ENCODE measurements at places on chromosomes 4 and X.

- ATAC-seq, result no peak
Measured at GRCh38 chrX:2395261-2395992, 105.3 kb downstream of the DHRSX start.

DNA sequence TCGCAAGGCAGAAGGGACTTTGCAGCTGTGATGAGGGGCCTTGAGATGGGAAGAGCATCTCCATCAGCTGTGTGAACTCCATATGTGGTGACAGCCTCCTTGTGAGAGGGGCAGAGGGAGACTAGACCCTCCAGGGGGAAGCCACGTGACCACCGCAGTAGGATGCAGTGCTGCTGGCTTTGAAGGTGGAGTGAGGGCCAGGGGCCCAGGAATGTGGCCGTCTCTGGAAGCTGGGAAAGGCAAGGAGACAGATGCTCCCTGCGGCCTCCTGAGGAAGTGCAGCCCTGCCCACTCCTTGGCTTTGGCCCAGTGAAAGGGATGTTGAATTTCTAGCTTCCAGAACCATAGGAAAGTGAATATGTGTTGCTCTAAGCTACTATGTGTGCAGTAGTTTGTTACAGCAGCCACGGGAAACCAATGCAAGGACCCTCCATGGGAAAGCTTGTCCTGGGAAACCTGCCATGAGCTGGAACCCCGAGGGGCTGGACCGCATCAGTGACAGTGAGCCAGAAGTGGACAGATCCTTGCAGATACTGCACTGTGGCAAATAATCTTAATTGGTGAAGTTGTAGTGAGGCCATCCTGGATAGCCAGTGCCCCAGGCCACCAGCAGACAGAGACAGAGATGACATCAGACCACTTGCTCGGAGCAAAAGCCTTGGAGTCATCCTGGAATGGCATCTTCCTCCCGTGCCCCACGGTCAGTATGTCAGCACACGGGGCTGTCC, 35.4 kb upstream of the SORCS2 start:
- no peak for ATAC-seq

- ATAC-seq, result no peak
Measured at GRCh38 chr4:74549936-74550335, 105.0 kb downstream of the AREG start.

DNA sequence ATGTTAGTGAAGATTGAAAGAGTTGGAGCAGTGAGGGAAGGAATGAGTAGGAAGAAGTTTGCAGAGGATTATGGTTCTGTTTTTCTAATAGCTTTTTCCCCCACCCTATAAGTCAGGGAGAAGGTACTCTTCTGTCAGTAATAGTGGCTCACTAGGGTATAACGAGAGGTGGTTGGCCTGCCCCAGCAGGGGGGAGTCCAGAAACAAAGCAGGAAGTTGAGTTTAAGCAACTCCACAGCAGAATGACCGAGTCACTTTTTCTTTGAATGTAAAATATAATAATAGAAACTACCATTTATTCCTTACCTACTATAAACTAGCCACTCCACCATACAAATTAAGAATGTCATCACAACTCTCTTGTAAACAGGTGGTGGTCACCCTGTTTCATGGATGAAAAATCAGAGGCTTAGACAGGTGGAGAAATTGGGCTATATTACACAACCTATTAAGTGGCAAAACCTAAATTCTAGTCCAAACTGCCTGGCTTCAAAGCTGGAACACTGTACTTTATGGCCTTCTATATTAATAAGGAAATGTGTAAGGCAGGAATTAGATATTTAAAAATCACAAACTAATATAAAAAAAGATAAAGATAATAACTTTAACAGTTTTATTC, 21.9 kb downstream of the AP1AR start:
- ATAC-seq, result no peak

- peak; percentile 74 for ATAC-seq
Measured at GRCh38 chrX:129779747-129780146, at the start of gene SASH3. Gene SASH3 (plus strand): TSS chrX:129779949. CDS start chrX:129780098, 149 bp downstream.

DNA sequence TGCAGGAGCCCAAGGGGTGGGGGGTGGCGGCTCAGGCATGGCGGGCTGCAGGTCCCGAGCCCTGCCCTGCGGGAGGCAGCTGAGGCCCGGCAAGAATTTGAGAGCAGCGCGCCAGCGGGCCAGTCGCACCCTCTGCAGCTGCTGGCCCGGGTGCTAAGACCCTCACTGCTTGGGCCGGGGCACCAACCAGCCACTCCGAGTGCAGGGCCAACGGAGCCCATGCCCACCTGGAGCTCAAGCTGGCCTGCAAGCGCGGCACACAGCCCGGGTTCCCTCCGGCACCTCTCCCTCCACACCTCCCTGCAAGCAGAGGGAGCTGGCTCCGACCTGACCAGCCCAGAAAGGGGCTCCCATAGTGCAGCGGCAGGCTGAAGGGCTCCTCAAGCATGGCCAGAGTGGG, 758.2 kb upstream of the INTU start:
- no peak for ATAC-seq

GRCh38 chr4:186554914-186555827, at the start of gene MTNR1A:
Gene MTNR1A (minus strand): TSS chr4:186555567. CDS start chr4:186555365, 202 bp downstream.
- peak; percentile 45 for ATAC-seq

DNA sequence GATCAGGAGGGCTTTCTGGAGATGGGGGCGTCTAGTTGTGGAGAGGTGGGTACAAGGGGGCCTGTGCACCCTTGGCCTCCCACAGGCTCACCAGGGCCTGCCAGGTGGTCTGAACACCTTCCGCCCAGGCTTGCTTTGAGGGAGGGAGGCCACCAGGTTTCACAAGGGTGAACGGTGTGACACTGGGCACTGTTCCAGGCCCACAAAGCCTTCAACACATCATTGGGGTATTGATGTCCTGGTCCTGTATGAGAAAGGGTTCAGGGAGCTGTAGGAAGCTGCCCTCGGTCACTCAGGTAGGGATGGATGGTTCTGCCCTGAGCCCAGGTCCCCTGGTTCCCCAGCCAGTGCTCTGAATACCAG, 6.0 kb downstream of the HTRA3 start:
- no peak for ATAC-seq

DNA sequence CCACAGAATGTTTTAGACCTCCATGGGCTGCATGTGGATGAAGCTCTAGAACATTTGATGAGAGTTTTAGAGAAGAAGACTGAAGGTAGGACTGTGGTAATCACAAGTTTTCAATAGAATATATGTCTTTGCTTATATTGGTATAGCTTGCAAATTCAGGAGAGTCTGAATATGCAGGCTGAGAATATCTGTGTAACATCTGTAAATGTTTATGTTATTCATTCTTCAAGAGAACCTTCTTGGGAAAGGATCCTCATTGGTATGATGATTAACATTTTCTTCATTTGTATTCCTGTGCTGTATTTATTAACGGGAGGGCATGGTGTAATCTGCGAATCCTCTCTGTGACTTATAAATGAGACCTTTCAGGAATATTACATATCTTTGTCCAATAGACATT, 52.1 kb upstream of the RHOH start:
- ATAC-seq, result no peak

GRCh38 chrX:43663173-43663572, 7.1 kb downstream of the MAOA start:
- no peak for ATAC-seq

- ATAC-seq, result no peak
Measured at GRCh38 chrX:110258552-110258951, 59.3 kb downstream of the AMMECR1 start.

DNA sequence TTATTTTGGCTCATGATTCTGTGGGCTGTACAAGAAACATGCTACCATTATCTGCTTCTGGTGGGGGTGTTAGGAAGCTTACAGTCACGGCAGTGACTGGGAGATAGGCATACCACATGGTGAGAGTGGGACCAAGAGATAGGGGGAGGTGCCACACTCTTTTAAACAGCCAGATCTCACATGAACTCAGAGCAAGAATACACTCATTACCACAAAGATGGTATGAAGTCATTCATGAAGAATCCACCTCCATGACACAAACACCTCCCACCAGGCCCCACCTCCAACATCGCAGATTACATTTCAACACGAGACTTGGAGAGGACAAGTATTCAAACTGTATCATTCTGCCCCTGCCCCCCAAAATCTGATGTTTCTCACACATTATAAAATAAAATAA, 2396.7 kb downstream of the PCDH7 start:
- ATAC-seq, result no peak

DNA sequence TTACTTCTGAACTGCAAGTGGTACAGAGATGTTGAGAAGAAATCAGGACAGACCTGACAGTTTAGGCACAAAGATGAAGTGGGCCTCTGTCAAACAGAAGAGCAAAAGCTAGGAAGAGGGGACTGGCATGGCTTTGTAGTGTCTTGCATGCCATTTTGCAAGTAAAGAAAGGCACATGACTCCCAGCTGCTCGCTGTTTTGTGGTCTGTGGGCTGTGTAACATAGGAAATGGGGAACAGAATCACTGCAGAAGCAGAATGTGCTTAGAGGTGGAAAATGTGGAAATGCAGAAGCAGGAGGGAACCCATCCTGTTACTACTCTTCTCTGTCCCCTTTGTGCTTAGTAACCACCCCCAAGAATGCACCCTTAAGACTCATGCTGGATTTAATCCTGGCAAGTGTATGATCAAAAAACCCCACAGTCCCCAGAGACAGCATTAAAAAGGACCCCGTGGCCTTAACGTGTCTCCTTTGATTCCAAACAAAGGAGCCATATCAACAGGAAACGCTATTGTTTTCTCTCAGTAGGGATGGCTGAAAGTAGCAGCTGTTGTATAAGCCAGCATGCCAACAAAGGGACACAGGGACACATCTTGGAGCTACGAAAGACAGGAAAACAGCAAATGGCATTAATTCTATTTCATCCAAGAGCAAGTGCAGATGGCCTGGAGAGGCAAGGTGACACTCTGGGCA, 177.6 kb upstream of the GLRA2 start:
- ATAC-seq, result no peak

GRCh38 chr4:96912716-96913115, 1072.8 kb downstream of the PDHA2 start:
- no peak for ATAC-seq

GRCh38 chr4:119536572-119537528, 91.8 kb downstream of the PDE5A start:
- ATAC-seq, result peak; percentile 16

- no peak for ATAC-seq
Measured at GRCh38 chr4:104915864-104916263, 230.8 kb upstream of the TET2 start.

- no peak for ATAC-seq
Measured at GRCh38 chr4:875818-876423, 50.0 kb upstream of the CPLX1 start.

DNA sequence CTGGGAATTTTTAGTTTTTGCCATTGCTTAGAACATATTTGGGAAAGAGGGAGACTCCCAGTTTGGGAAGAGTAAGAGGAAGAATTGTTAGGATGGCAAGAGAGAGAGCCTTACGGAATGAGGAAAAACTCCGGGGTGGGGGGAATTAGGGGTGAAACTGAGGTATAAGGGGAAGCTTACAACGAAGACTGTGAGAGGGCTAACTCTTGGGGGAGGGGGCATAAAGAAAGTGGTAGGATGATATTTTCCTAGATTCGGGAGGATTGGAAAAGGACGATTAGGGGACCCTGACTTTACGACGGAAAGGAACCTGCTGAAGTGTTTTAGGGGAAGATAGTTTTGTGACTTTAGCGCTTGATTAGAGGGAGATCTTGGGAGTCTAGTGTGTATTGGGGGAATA, 86.2 kb upstream of the HPRT1 start:
- no peak for ATAC-seq

GRCh38 chrX:20189171-20189570, 47.5 kb upstream of the EIF1AX start:
- no peak for ATAC-seq

GRCh38 chr4:21949073-21949457, 493 bp upstream of the KCNIP4 start:
- ATAC-seq, result peak; percentile 34

- no peak for ATAC-seq
Measured at GRCh38 chrX:106246511-106246910, 78.4 kb downstream of the PWWP3B start.

DNA sequence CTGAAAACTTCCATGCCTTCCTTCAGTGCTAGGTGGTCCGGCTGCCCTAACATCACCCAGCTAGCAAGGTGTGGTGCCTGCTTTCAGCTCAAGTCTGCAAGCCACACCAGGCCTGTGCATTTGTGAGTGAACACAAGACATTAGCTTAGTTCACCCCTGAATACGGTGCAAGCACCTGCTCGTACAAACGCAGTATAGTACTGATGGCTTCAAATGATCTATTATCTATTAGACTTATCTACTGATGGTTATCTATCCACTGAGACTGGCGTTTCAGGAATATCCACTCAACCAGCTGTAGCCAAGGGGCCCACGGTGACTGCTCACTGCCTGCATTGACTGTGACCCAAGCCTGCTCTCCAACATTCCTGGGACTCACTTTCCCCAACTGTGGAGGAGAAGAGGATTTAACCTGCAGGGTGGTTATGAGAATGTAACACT, 155.9 kb downstream of the SHOX start:
- ATAC-seq, result no peak

GRCh38 chrX:65745427-65745826, 78.0 kb downstream of the MSN start:
- no peak for ATAC-seq

- no peak for ATAC-seq
Measured at GRCh38 chr4:150068300-150068960, 9.8 kb upstream of the DCLK2 start.

- no peak for ATAC-seq
Measured at GRCh38 chr4:142100941-142101340, 464.6 kb downstream of the IL15 start.

DNA sequence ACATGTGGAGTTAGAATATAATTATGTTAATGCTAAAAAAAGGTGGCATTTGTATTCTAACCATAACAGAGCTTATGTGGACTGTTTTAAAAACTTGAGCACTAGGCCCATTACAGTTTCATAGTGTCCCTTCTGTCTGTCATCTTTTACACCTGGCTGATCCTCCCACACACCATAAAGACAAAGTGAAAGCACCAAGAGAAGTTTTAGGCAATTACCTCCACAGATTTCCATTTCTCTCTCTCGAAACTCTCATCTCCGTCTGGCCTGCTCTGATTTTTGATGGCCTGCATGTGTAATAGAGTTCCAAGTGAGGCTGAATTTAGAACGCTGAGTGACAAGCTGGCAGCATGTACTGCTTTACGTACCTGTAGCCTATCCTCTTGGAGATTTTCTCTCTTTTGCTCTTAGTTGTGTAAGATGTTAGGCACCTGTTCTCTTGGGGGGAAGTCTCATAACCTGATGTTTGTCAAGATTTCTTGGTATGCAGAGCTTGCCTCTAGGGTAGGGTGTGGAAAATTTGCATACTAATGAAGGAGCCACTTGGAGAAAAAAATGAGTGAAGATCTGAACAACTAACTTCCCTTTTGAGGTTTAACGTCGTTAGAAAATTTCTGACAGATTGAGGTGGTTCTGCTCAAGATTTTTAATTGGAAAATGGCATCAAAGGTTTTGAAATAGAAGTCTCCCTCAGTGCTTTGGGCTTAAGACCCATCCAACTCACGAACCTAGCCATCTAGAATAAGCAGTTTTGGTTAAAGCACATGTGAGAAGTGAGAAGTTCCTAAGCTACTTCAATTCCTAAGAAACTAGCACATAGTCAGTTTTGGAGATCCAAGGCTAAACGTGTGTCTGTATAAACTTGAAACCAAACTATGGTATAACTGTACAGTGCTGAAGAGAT, 57.6 kb upstream of the RAP1GDS1 start:
- peak; percentile 93 for ATAC-seq

Measured in stimulated activated memory B cell treated with anti-CD40 and anti-IgM and Interleukin-4, amounts not matched to agents 10 μg/mL and 1 μg/mL and 100 μg/mL, for 72 hours (primary cell).